ENCODE measurements at places on chromosomes 7 and 10. TPM values are rescaled to one million over a fixed set of nuclear protein-coding genes. Genes with fewer than 3 reads are reported as not detected.

The SPDYE9 gene
- total RNA-seq: not detected

DNA sequence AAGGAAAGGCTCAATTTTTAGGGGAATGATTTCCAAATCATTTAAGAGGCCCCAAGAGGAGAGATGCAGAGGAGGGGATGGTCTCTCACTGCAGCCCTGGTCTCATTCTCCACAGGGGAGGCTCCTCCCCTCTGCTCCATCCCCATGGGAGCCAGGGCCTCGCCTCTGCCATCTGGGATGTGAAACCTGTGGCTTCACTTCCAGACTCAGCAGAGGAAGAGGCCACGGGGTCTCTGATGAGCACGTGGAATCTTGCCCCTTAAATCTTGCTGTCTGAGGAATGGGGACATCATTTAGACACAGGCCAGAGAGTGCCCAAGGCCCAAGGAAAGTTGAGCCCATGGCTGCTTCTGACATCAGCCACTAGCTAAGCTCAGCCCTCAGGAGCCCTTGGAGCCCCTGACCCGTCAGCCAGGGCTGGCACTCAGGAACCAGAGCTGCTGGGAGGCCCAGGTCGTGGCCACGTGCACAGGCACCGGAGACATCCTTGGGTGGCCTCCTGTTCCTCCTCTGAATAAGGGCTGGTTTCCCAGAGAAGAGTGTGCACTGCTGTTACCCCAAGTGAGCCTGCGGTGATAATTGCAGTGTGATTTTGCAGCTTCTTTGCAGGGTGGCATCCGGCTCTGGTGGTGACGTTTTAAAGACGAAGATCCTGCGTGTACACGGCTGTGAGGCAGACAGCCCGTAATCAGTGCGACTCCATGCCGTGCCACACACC, 50.5 kb downstream of the VIPR2 start:
- peak; percentile 74 for DNase-seq

- peak; percentile 89 for DNase-seq
These were observed 180.2 kb upstream of the FZD8 start for GRCh38 chr10:35822316-35822715.

The ACSM6 gene
- total RNA-seq: 0.30 TPM

GRCh38 chr7:50475340-50475739, 25.2 kb upstream of the FIGNL1 start:
- DNase-seq: no peak

GRCh38 chr7:87517891-87518290, 42.4 kb upstream of the ABCB4 start:
- no peak for DNase-seq

GRCh38 chr7:50178166-50178565, 85.1 kb upstream of the ZPBP start:
- no peak for DNase-seq

DNA sequence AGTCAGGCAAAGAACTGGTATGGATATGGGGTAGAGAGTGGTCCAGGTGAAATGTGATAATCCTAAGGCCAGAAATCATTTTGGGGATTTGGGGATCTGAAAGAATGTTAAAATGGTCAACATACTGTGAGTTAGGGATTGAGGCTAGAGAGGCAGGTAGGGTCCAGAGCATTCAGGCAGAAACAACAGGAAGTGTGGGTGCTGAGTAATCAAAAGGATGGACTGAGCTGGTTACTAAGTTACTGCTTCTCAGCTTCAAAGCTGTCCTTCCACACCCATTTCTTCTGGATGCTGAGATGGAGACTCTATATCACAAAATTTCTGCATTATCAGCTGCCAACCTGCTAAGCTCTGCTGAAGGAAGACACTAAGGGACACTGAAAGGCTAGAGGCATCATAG, 30.6 kb upstream of the PRKCQ start:
- no peak for DNase-seq
